Activated naive CD8-positive, alpha-beta T cell treated with anti-CD3 and anti-CD28 coated beads, Interleukin-2, amount 10 ng/mL, durations not matched to agents 7 days and 5 days (primary cell): ENCODE measurements at places on chromosomes 4 and X. TPM values are rescaled to one million over a fixed set of nuclear protein-coding genes. Genes with fewer than 3 reads are reported as not detected.

GPRIN3 gene
- 25.5 TPM for total RNA-seq

INPP4B gene
- 35.4 TPM for total RNA-seq

TGIF2LX gene
- not detected for total RNA-seq

CXXC4 gene
- 0.06 TPM for total RNA-seq

SOWAHB gene
- 0.09 TPM for total RNA-seq

RAPGEF2 gene
- 23.2 TPM for total RNA-seq

TMSB15A gene
- 0.62 TPM for total RNA-seq

DNAAF6 gene
- total RNA-seq: not detected

RGS12 gene
- total RNA-seq: 5.0 TPM

DNA sequence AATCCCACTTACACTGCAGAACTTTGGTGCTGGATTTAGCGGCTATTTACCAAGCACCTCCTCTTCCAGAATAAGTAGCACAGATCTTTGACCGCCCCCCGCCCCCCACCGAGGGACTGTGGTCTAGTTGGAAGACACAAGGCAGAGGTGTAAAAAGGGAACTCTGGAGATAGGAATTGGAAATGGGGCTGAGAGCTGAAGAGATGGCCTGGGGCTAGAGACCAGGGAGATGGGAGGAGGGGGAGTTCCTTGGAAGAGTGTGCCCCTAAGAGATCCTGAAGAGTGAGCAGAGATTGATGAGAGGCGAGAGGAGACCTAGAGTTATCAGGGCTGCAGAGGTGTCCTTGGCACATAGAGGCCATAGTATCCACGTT, 55.3 kb downstream of the TBL1X start:
- H3K27me3 ChIP-seq: no peaks in the 10 kb centered on the region
- no peak for DNase-seq
- peaks cover 2% of the 10 kb centered on the region for H3K36me3 ChIP-seq
- no peak overlapping the region for H3K27ac ChIP-seq
- H3K4me1 ChIP-seq: peaks cover 23% of the 10 kb centered on the region

DNA sequence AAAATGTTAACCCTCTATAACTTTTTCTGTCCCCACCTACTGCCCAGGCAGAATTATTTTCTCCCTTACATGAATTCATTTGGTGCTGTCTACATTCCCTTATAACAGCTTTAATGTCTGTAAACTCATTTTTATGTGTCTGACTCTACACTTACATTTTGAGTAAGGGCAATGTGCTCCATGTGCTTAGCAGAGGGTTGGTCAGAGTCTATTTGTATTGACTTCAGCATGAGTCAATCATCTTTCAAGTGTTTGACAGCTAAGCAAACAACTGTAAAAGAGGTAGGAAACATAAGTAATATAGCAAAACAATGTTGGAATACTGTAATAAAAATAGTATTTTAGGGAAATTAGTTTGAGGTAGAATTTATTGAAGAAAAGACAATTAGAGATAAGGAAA, 6.3 kb downstream of the IL15 start:
- peaks cover 6% of the 10 kb centered on the region for H3K27me3 ChIP-seq
- H3K4me3 ChIP-seq: no peak overlapping the region
- H3K27ac ChIP-seq: no peak overlapping the region

DNA sequence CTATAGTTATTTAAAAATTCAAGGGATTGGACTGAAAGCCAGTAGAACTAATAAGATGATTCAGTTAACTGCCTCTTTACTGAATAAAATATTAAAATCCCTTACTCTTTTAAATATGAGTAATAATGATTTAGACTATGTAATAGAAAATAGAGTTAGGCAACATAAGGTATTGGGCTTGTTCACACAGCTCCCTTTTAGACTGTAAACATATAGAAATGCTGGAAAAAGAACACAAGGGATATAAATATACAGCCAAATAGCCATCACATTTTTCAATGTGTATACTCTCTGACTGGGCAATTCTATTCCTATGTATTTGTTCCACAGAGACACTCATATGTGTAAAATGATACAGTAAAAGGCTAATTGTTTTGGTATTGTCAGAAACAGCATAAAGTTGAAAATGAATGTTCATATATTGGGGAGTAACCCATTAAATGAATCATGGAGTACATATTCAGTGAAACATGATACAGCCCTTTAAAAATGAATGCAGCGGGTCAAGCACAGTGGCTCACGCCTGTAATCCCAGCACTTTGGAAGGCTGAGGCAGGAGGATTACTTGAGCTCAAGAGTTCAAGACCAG, 129.8 kb downstream of the TBC1D19 start:
- H3K27me3 ChIP-seq: no peaks in the 10 kb centered on the region
- no peak overlapping the region for H3K4me3 ChIP-seq
- no peak overlapping the region for H3K27ac ChIP-seq
- DNase-seq: no peak

GRCh38 chr4:101356928-101357327, 9.6 kb upstream of the PPP3CA start:
- H3K4me1 ChIP-seq: no peaks in the 10 kb centered on the region
- H3K4me3 ChIP-seq: no peak overlapping the region
- H3K27ac ChIP-seq: no peak overlapping the region
- DNase-seq: no peak
- peaks cover 28% of the 10 kb centered on the region for H3K27me3 ChIP-seq

- no peak overlapping the region for H3K4me3 ChIP-seq
- H3K36me3 ChIP-seq: peaks cover 1% of the 10 kb centered on the region
- H3K4me1 ChIP-seq: peaks cover 10% of the 10 kb centered on the region
- H3K27me3 ChIP-seq: no peaks in the 10 kb centered on the region
- peak overlapping the region; percentile 52 for H3K27ac ChIP-seq
Measured at GRCh38 chr4:152259866-152260265, 276.0 kb downstream of the FBXW7 start.

- no peak overlapping the region for H3K4me3 ChIP-seq
- no peaks in the 10 kb centered on the region for H3K36me3 ChIP-seq
- DNase-seq: no peak
- H3K4me1 ChIP-seq: no peaks in the 10 kb centered on the region
- no peaks in the 10 kb centered on the region for H3K27me3 ChIP-seq
- H3K27ac ChIP-seq: no peak overlapping the region
Measured at GRCh38 chr4:75232546-75232945, 281.7 kb downstream of the RCHY1 start.

DNA sequence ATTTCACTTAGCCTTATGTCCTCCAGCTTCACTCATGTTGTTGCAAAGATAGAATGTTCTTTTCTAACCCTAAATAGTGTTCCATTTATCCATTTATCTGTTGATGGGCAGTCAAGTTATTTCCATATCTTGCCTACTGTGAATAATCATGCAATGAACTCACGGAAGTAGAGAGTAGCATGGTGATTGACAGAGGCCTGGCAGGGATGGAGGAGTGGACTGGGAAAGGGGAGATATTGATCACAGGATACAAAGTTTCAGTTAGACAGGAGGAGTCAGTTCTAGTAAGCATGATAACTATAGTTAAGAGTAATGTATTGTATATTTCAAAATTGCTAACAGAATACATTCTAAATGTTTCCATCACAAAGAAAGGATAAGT, 10.3 kb upstream of the CLNK start:
- H3K27ac ChIP-seq: no peak overlapping the region
- peaks cover 2% of the 10 kb centered on the region for H3K4me1 ChIP-seq
- H3K4me3 ChIP-seq: no peak overlapping the region
- no peaks in the 10 kb centered on the region for H3K27me3 ChIP-seq

- DNase-seq: no peak
- no peak overlapping the region for H3K4me3 ChIP-seq
- H3K27me3 ChIP-seq: peaks cover 2% of the 10 kb centered on the region
- no peaks in the 10 kb centered on the region for H3K4me1 ChIP-seq
- H3K27ac ChIP-seq: no peak overlapping the region
- H3K36me3 ChIP-seq: peaks cover 19% of the 10 kb centered on the region
Measured at GRCh38 chr4:184617600-184618196, 31.5 kb downstream of the CASP3 start.

- H3K27ac ChIP-seq: no peak overlapping the region
- DNase-seq: peak; percentile 24
- no peak overlapping the region for H3K4me3 ChIP-seq
- H3K36me3 ChIP-seq: no peaks in the 10 kb centered on the region
Measured at GRCh38 chrX:27336466-27337091, 126.6 kb downstream of the PPP4R3C start.

GRCh38 chrX:37872303-37872655, 24.9 kb upstream of the DYNLT3 start:
- no peak for DNase-seq
- peaks cover 3% of the 10 kb centered on the region for H3K36me3 ChIP-seq
- peaks cover 2% of the 10 kb centered on the region for H3K4me1 ChIP-seq
- no peak overlapping the region for H3K4me3 ChIP-seq

GRCh38 chr4:126548890-126549289, 1083.9 kb upstream of the INTU start:
- no peak overlapping the region for H3K27ac ChIP-seq
- no peaks in the 10 kb centered on the region for H3K27me3 ChIP-seq
- no peaks in the 10 kb centered on the region for H3K4me1 ChIP-seq
- no peak overlapping the region for H3K4me3 ChIP-seq
- H3K36me3 ChIP-seq: no peaks in the 10 kb centered on the region

DNA sequence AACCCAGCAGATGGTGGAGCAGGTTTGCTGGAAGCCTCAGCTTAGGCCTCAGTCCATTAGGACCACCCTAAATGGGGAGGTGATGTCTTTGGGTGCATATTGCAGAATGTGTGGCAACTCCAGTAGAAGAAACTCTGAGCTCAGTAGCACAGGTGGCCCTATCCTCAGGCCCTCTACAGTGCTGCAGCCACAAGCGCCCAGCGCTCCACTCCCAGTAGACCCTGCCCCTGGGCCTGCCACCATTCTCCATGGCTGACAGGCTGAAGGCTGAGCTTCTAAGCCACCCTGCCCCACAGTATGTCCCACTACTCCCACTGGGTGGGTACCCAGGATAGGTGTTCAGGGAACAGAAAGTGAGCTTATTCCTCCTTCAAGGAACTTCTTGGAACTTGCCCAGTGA, 162.8 kb upstream of the MAMLD1 start:
- no peak overlapping the region for H3K4me3 ChIP-seq
- H3K36me3 ChIP-seq: no peaks in the 10 kb centered on the region
- H3K4me1 ChIP-seq: peaks cover 6% of the 10 kb centered on the region
- H3K27me3 ChIP-seq: no peaks in the 10 kb centered on the region
- DNase-seq: no peak

DNA sequence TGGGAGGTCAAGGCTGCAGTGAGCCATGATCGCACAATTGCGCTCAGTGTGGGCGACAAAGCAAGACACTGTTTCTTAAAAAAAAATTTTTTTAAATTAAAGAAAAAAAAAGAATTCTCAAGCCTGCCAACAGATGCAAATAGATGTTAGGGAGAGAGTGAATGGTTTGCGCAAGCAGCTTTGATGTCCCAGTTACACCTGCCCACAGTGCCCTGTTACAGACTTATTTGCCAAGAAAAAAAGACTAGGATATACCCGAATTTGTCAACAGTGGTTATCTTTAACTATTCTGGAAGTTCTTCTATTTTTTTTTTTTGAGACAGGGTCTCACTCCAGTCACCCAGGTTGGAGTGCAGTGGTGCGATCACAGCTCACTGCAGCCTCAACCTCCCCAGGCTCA, 44.3 kb upstream of the UGDH start:
- no peak overlapping the region for H3K4me3 ChIP-seq
- no peak overlapping the region for H3K27ac ChIP-seq
- no peaks in the 10 kb centered on the region for H3K27me3 ChIP-seq
- no peak for DNase-seq
- H3K36me3 ChIP-seq: no peaks in the 10 kb centered on the region

DNA sequence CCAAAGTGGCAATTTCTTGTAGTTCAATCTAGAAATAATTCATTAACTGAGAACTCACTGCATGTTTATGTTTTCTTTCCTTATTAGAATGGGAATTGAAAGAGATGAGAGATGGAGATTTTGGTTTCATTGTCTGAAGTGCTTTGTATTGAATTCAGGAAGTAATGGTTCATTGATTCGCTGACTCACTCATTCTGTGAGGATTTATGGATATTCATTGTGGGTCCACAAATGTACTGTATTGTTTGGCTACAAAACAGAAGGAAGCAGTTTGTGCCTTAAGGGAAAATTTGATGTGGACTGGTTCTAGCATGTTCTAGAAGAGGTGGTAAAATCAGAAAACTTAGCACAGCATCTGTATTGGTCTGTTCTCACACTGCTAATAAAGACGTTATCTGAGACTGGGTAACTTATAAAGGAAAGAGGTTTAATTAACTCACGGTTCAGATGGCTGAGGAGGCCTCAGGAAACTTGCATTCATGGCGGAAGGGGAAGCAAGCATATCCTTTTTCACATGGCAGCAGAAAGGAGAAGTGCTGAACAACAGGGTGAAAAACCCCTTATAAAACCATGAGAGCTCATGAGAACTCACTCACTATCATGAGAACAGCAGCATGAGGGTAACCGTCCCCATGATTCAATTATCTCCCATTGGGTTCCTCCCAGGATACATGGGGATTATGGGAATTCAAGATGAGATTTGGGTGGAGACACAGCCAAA, 132.3 kb upstream of the VCX3A start:
- no peak overlapping the region for H3K4me3 ChIP-seq
- H3K36me3 ChIP-seq: no peaks in the 10 kb centered on the region
- H3K27me3 ChIP-seq: no peaks in the 10 kb centered on the region
- H3K4me1 ChIP-seq: no peaks in the 10 kb centered on the region

GRCh38 chr4:123037804-123038203, 115.4 kb upstream of the NUDT6 start:
- H3K36me3 ChIP-seq: peaks cover 25% of the 10 kb centered on the region
- H3K27me3 ChIP-seq: no peaks in the 10 kb centered on the region
- no peak for DNase-seq
- peaks cover 4% of the 10 kb centered on the region for H3K4me1 ChIP-seq
- no peak overlapping the region for H3K27ac ChIP-seq

GRCh38 chrX:38561951-38562719, 793 bp downstream of the TSPAN7 start:
- peaks cover 20% of the 10 kb centered on the region for H3K27me3 ChIP-seq
- no peak overlapping the region for H3K27ac ChIP-seq
- H3K4me3 ChIP-seq: peak overlapping the region; percentile 83
- peaks cover 2% of the 10 kb centered on the region for H3K4me1 ChIP-seq
- no peaks in the 10 kb centered on the region for H3K36me3 ChIP-seq
- no peak for DNase-seq

DNA sequence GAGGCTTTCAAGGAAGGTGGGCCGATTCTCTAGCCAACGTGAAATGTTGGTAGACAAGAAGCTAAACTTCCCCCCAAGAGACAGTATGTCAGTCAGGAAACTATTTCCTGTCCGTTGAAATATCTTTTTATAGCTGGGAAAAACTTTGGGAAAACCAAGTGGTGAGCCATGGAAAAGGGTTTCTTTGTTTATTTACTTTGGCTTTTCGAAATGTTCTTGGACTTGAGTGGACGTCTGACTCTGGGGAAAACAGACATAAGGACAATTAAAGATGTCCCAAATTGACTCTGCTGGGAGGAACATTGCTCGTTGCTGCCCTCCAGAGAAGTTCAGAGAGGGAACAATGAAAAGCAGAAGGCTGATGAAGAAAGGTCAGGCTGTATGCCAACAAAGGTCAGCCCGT, 295.4 kb downstream of the RAPGEF2 start:
- H3K27me3 ChIP-seq: peaks cover 5% of the 10 kb centered on the region
- H3K36me3 ChIP-seq: no peaks in the 10 kb centered on the region
- no peak for DNase-seq
- H3K4me3 ChIP-seq: no peak overlapping the region

GRCh38 chr4:25650311-25650710, 5.3 kb upstream of the SLC34A2 start:
- DNase-seq: no peak
- peaks cover 6% of the 10 kb centered on the region for H3K4me1 ChIP-seq
- H3K27me3 ChIP-seq: peaks cover 31% of the 10 kb centered on the region
- H3K27ac ChIP-seq: no peak overlapping the region
